ENCODE measurements at places on chromosomes 6 and 20.

- DNase-seq, result no peak
Observed at GRCh38 chr20:50369225-50370035, 140.8 kb upstream of the PTPN1 start.

GRCh38 chr20:57439432-57439831, 48.2 kb downstream of the RBM38 start:
- peak; percentile 63 for DNase-seq

DNA sequence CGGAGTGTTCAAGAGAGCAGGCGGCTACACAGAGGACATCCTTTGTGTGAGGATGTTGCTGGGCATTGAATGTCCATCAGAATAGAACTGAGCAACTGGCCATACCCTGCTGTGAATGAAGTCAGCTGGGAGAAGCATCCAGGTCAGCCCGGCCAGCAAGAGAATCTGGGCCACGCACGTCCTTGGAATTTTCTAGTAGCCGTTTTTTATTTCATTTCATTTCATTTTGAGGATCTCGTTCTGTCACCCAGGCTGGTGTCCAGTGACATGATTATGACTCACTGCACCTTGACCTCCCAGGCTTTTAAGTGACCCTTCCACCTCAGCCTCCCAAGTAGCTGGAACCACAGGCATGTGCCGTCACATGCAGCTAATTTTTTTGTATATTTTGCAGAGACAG, 97.9 kb downstream of the SSR1 start:
- DNase-seq, result no peak

DNA sequence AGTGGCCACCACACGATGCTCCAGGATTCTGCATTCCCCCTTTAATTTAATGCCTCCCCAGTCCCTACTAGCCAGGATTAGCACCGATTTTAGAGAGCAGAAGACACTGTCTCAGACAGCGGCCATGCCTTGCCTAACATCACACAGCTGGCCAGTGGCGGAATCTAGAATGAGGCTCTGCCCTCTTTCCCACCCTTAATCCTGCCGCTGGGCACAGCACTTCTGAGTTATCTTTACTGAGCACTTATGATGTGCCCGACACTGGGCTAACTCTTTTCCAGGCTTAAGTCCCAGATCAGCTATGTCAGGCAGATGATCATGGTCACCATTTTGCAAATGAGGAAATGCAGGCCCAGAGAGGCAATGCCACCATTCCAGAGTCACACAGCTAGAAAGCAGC, 5.6 kb upstream of the BPIFA2 start:
- DNase-seq, result no peak

DNA sequence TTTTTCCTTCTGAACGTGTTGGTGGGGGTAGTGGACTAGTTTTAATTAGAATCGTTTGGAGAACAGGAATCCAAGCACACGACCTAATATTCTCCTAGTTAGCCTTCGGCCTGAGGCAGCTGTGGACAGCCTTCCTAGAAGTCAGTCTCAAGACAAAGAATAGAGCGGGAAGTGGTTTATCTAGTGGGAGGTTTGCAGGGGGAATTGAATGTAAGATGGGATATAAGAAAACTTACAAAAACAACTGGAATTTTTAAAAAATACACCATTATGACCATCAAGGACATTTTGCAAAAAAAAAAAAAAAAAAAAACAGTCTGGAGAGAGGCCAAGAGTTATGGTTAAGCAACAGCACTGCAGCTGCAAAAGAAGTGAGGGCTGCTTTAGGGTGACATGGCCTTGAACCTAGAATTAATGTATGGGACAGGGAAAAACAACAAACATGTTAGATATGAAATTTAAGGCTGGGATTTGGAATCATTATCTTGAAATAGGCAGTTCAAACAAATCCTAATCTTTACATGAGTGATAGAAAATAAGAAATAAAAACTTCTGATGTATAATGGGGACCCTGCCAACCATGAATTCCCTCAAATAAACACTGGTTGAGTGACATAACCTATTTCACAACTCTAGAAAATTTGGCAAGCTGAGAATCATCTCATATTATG, 40.2 kb downstream of the PLAGL1 start:
- DNase-seq, result no peak

- DNase-seq, result peak; percentile 43
Observed at GRCh38 chr6:37207903-37208456, 38.0 kb downstream of the PIM1 start.

GRCh38 chr6:150169609-150170008, 26.8 kb downstream of the PPP1R14C start:
- DNase-seq, result no peak

GRCh38 chr6:85470023-85470410, 20.1 kb downstream of the NT5E start:
- no peak for DNase-seq

- no peak for DNase-seq
Observed at GRCh38 chr6:104540743-104541142, 319.0 kb downstream of the HACE1 start.

DNA sequence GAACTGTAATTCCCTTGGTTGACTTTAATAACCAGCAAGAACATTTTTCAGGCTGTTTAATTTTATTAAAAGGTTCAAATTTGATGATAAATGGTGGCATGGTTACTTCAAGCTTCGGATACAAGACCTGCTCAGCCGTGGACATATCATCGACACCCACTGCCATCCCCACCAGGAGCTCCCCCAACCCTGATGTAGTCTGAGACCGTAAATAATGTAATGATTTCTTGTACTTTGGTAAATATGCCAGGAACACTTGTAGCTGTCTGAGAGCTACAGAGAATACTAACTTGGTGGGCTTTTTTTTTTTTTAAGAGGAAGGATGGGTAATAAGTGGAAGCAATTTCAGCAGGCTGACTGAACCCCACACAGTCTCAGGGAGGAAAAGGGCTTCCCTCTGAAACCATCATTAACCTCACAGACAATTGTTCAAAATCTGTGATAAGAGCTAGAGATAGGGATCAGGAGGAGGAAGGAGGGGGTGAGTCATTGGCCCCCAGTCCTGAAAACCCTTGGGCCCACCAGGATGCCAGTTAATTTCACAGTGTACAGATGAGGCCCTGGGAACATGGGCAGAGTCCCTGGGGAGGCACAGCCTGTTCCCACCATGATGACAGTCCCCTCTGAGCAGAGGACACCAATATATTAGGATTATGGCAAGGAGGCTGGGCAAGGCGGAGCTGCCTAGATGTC, 56.0 kb downstream of the APCDD1L start:
- DNase-seq, result no peak

DNA sequence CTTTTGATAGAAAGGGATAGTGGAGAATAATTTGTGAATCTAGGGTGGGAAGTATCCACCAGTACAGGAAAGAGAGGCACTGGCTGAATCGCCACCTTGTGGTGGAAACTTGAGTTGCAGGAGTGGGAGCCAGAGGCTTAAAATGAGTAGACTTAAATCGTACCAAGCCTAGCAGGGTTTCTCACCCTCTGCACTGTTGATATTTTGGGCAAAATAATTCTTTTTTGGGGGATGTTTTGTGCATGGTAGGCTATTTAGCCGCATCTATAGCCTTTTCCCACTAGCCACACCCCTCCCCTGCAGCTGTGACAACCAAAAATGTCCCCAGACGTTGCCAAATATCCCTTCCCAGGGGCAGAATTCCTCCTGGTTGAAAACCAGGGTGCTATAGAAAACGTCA, 119.1 kb downstream of the DHX35 start:
- DNase-seq, result peak; percentile 84

DNA sequence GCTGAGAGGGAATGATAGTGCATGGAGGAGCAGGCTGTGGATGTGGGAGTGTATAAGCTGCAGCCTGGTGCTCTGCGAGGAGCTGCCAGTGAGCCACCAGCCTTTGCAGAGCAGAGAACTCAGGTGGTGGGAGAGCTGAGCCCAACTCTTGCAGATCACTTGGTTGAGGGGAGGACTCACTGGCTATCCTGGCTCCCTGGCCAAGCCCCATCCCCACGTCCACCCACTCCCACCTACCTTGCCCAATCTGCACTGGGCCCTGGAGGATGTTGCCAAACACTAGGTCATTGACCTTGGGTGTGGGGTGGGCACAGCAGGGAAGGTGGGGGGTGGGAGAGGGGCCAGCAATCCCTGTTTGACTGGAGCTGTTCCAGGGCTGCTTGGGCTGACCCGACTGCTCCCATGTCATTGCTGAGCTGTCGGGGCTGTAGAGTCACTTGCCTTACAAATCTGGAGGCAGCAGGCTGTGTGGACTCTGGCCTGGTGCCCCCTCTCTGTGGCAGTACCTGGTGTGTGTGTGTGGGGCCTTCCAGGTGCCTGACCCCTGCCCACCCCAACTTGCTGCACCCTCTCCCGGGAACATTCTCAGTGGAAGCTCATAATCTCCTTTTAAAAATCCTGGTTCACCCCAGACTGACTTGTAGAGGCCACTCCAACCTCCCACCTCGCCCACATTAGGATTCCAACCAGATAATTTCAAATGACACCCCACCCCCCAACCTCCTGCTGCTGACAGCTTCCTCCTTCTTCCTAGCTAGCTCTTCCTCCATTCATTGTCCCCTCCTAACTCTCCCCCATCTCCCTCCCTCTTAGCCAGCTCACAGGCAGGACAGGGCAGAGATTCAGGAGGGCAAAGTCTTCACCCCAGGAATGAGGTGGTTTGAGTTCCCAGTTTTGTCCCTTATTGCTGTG, 162.3 kb downstream of the MRPL14 start:
- DNase-seq, result no peak

GRCh38 chr20:12750221-12750620, 258.6 kb upstream of the SPTLC3 start:
- no peak for DNase-seq

- no peak for DNase-seq
Observed at GRCh38 chr20:2984956-2985661, 58.3 kb upstream of the GNRH2 start.

DNA sequence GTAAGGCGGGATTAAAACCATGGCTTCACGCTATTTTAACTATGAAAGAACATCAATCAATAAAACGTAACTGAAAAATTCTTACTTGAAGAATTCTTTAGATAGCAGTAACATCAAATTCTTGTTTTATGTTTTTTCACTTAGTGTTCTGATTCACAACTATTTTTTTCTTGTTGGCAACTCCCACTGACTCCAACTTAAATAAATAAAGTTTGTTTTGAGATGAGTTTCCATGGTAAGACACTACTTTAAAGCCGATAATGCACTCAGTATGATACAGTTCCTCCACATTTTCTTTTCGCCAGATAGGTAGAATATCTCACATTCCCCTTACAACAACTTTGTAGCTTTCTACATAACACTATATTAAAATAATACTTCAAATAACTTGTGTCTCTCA, 33.1 kb upstream of the CNKSR3 start:
- DNase-seq, result no peak

DNA sequence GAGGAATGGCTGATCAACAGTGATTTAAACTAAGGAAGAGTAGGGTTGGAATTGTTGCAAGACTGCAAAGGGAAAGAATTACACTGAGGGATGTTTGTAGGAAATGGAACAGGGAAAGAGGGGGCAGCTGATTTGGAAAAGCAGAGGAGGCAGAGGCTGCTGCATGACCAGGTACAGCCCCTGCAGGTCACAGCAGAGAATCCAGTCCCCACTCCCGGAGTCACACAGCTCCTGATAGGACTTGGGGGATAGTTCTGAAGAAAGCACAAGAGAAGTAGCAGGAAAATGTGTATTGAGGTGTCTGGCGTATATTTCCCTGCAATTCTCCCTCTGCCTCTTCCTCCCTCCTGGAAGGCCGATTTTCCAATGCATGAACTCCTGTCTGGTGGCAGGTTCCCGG, 92.5 kb upstream of the PDE10A start:
- DNase-seq, result no peak

DNA sequence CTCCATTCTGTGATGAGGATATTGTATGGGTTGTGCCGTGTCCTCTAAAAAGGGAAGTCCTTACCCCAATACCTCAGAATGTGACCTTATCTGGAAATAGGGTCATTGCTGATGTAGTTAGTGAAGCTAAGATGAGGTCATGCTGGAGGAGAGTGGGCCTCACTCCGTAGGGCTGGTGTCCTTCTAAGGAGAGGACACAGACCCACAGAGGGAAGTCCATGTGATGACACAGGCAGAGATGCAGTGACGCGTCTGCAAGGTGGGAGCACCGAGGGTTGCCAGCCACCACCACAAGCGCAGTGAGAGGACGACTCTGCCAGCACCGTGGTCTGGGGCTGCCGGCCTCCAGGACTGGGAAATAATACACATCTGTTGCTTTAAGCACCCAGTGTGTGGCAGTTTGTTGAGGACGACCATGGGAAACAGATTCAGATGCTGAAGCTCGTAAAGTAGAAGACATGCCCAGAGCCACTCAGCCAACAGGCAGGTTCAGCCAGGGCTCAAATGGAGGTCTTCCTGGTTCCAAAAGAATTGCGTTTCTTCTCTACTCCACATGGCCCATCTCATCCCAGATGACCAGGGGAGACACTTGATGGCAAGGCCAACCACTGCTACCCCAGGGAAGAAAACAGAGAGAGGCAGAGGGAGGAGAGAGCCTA, 59.2 kb upstream of the DUSP22 start:
- no peak for DNase-seq

GRCh38 chr6:38805692-38806091, 90.6 kb downstream of the DNAH8 start:
- DNase-seq, result no peak

GRCh38 chr20:31237763-31238162, 19.7 kb upstream of the DEFB115 start:
- no peak for DNase-seq

GRCh38 chr20:16260911-16261310, 312.3 kb downstream of the KIF16B start:
- no peak for DNase-seq

DNA sequence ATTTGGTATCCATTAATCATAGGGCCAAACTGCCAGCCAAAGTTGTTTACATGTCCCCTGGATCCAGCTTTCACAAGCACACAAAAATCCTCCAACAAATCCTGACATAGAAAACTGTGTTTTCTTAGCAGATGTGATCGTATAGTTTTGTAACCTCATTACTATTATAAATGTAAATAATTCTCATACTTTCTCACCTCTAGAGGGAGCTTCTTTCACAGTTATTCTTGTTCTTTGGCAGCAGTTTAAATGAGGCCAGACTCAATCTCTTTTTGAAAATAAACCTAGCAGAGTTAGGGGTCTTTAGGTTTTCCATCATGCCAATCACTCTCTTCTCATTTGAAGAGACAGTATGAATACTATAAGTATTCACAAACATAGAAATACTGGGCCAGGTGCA, 17.0 kb upstream of the ZNF318 start:
- DNase-seq, result no peak
